ENCODE measurements at places on chromosomes 2 and 18.

- DNase-seq: peak; percentile 55
These were observed 19.4 kb downstream of the KLHL29 start for GRCh38 chr2:23404426-23404825.

DNA sequence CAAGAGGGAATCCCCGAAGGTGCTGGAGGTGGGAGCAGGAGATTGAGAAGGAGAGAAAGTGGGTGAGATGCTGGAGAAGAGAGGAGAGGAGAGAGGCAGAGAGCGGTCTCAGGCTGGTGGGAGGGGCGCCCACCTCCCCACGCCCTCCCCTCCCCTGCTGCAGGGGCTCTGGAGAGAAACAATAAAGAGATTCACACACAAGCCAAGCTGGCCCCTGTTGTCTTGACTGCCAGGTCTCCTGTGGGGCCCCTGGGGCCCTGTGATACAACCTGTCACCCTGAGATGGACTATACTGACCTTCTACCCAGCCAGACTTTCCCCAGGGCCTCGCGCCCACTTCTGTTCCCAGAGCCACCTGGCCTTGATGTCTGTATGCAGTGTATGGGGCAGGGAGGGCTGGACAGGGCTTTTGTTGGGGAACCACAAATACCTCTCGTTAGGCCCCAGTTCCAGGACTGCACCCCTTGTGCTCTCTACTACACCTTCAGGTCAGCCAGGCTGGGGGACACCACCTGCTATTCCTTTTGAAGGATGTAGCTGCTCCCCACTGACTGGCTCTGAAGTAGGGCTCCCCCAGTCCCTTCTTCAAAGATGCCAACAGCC, 8.0 kb upstream of the SPEG start:
- DNase-seq: no peak

DNA sequence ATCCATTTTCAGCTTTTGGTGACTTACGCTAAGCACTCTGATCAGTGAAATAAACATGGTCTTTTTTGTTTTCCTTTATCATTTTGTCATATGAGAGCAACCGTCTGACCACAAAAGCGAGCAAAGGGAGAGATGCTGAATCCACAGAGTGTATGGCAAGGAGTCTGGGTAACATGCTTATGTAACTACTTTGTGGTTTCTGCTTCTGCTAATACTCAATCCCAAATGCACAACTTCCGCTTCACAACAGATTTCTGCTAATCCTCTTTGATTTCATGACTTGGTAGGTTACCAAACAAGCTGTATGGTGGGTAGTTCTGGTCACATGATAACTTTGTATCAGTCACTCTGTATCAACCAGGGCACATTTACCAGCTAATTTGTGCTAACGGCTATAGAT, 908.4 kb upstream of the CRIM1 start:
- DNase-seq: no peak

DNA sequence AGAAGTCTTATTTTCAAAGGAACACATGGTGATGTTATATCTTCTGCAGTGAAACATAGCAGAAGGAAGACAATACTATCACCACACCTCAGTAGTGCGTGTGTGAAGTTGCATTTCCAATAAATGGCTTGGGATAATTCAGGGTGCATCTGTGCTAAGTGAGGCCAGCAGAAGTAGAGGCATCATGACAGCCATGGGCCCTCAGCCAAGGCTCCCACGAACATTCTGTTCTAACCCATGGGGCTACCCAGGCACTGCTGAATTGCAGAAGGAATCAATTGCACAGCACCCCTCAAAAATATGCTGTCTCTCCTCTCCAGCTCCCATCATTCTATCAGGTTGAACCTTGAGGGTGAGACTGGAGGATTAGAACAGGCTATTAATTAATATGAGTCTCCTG, 139.5 kb downstream of the RIF1 start:
- DNase-seq: no peak

DNA sequence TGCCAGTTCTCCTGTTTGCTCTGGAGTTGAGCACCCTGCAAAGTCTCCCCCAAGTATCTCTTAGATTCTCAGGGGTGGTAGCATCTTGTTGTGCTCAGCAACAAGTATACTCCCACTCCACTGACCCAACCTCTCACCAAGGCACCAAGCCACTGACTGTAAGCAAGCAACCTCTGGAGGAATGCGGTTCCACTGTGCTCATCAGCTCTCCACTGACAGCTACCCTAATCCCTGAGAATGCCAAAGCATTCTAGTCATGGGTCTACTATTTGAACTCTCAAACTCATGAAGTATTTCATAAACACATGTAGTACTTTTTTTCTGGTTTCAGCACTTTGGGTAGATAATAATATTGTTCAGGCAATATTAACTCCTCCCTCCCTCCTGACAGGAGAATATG, 170.0 kb downstream of the EPHA4 start:
- peak; percentile 8 for DNase-seq

GRCh38 chr2:83462881-83463280, 996.2 kb downstream of the SUCLG1 start:
- no peak for DNase-seq

GRCh38 chr2:106953779-106954178, 67.8 kb upstream of the ST6GAL2 start:
- DNase-seq: no peak

DNA sequence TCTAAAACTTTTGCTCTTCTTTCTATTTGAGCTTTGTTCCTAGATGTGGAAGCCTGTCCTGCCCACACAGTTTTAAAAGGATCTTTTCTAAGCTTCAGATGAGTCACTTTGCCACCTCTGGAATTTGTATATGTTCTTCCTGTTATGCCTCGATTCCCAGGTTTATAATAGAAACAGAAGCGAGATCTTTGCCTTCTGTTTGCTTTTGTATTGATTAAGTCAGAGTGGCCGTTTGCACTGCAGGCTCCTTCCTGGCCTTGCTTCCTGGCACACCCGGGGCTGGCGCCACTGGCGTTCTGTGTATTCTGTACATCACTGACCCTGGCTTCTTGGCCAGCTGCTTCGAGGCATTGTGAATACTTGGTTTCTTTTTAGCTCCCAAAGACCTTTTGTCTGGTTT, 91.8 kb downstream of the MTCL1 start:
- no peak for DNase-seq

DNA sequence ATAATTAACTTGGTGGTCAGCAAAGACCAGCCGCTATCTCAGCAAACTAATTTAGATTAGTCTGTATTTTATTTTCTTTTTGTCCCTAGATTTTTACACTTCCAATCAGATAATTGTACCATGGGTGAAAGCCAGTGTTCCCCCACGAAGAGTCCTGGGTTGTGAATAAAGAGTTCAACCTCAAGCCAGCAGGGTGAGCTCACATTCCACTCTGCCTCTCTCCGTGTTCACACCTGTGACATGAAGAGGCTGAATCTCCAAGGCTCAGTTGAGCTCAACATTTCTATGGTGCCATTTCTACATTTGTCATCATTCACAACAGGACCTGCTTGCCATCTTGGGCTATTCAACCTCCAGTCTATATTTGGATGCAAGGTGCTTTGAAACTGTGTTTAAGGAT, 771.5 kb downstream of the GALR1 start:
- no peak for DNase-seq

DNA sequence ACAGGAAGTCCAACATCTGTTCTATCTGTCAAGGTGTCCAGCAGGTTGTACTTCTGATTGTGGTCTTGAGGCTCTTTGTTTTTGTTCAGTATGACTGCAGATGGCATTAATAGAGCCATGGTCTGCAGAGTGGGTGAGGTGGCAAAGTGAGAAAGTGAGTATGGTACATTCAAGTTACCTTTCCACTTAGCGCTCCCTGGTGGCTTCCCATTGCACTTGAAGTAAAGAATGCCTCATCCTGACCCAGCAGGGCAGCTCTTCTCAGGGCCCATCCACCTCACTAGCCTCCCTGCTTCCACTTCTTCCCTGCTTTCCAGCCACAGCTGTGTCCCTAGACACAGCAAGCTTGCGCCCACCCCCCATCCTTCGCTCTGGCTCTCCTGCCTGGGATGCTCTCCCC, 148.0 kb upstream of the ALPP start:
- DNase-seq: no peak

DNA sequence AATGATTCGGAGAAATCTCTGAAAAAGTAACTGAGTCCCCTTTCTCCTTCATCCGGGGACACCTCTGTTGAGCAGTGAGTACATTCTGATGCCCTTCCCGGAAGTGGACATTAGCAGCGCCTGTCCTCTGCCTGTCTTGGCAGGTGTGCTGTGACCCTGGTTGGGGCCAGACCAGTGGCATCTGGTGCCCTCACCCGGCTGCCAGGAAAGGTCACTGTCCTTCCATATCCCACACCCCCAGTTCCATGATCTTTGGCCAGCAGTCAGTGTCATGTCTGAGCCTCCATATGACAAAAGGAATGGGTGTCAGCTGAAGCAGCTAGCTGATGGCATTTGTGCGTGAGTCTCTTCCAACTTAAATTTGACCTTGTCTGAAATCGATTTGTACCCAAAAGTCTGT, 128.1 kb downstream of the NCK2 start:
- DNase-seq: no peak

GRCh38 chr18:80202264-80202998, 44.9 kb downstream of the PARD6G start:
- no peak for DNase-seq

Measured in fibroblast of skin of left biceps (primary cell).